Left lung (tissue), 14 donors: ENCODE measurements at places on chromosomes 4 and X. TPM values are rescaled to one million over a fixed set of nuclear protein-coding genes. Genes with fewer than 3 reads are reported as not detected.

GRCh38 chrX:111180750-111181240, 84.8 kb downstream of the PAK3 start:
- DNase-seq, result no peak

- peak; percentile 0 for DNase-seq
These were observed 271.2 kb downstream of the EPHA5 start for GRCh38 chr4:65399084-65399483.

- DNase-seq, result peak; percentile 49
These were observed 3.9 kb upstream of the SYN1 start for GRCh38 chrX:47623540-47624027.

DNA sequence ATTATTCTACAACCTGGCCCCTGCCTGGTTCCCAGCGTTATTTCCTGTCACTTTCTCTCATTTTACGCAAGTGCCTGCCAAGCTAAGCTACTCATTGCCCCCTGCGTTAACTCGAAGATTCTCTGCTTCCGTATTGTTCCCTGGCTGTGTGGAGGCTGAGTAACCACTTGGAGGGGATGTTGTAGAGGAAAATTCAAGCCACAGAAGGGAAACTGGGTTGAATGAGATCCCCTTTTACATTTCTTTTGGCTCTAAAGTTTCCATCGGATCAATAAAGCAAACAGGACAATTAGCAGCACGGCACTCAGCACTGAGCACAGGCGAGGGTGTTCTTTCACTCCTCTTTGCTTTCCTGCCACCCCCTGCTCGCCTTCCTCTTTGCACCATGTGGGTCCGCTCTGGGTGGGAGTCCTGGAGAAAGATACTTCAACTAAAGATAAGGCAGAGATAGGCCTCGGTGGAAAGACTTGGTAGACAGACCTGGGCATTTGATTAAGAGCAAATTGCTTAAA, 4.2 kb upstream of the TMSB4X start:
- no peak for DNase-seq

DNA sequence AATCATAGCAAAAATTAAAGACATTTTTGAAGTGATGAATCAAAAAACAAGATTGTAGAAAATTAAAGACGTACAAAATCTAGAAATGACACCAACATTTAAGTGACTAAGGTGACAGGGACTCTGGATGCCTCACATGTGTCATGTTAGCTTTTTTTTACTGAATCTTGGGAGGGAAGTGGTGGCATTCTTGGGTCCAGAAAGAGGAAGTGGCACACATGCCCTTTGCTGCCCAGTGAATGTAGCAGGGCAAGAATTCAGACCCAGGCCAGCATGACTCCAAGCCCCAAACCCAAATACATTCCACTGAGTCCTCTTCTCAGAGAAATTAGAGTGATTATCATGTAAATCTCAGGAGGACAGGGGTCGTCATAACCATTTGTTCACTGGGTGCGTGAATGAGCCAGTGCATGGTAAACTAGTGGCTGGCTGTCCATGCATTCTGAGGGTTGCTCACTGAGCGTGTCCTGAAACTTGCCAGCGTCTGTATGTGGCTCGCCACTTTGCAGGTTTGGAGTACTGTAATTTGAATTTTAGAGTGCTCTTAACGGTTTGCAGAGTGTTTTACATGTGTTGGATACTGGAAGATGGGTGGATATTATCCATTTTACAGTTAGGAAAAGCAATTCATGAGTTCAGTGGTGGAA, 55.4 kb upstream of the TBC1D14 start:
- no peak for DNase-seq

- DNase-seq, result peak; percentile 77
These were observed 7.8 kb upstream of the PIGA start for GRCh38 chrX:15343075-15343476.

GRCh38 chrX:13875572-13875971, 58.7 kb upstream of the GPM6B start:
- no peak for DNase-seq

DNA sequence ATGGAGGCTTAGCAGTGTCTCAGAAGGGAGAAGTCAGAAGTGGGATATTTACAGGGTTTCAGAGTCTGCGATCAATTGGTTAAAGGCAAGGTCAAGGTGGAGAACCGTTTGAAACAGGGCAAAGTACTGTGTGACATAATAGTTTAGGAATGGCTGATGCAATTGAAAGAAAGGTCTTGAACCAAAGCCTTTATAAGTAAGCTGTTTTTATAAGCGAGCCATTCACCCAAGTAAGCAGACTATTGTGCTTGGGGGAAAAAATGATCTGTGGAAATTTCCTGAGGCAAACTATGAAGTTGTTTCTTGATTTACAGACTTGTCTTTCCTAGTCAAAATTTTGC, 327.3 kb downstream of the CAMK2D start:
- no peak for DNase-seq

- no peak for DNase-seq
These were observed 1637.3 kb upstream of the PABPC4L start for GRCh38 chr4:135838889-135839288.

DNA sequence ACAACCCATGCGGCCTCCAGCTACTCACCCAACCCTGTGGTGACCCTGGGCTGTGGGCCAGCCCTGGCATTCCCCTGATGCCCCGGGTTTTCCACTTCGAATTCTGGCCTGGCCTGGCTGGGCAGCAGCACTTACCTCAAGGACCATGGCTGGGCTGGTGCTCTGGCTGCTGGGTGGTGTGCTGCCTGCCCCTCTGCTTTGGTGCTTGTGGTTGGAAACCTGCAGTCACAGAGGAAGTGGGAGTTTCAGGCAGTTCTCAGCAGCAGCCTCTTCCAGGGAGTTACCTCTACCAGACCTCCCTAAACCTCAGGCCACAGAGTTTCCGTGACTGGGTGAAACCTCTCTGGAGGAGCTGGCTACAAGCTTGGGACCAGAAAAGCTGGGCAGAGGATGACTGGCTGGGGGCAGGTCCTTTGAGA, at the start of gene CXCR3:
CXCR3 (minus strand) TSS at position 209 of the 419 bp plus-strand sequence; CDS start at position 147, 62 bp downstream.
- DNase-seq, result no peak

GRCh38 chr4:57320217-57320616, 210.0 kb upstream of the IGFBP7 start:
- DNase-seq, result no peak

- peak; percentile 89 for DNase-seq
These were observed 107.4 kb upstream of the SLC4A4 start for GRCh38 chr4:71231129-71232055.

- no peak for DNase-seq
These were observed 244.6 kb upstream of the BOD1L1 start for GRCh38 chr4:13872155-13872554.

DNA sequence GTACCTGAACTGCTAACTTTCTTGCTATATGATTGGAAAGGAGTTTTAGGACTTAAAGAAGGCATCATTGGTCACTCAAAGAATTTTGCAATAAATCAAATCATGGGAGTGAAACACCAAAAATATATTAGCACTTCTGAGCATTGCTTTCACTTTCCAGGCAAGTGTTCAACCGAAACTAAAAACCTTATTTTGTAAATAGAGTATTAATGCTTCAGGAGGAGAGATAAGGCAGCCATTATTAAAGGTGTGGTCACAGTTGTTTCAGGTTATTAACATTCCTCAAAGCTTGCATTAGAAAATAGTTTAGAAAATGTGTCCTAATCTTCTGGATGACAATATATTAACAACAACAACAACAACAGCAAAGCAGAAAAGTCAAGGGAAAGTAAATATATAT, 92.3 kb upstream of the TLL1 start:
- DNase-seq, result no peak

- DNase-seq, result no peak
These were observed 50.1 kb downstream of the ENPP6 start for GRCh38 chr4:184167576-184167975.

- no peak for DNase-seq
These were observed 66.0 kb downstream of the CAMK2D start for GRCh38 chr4:113695328-113696169.

DNA sequence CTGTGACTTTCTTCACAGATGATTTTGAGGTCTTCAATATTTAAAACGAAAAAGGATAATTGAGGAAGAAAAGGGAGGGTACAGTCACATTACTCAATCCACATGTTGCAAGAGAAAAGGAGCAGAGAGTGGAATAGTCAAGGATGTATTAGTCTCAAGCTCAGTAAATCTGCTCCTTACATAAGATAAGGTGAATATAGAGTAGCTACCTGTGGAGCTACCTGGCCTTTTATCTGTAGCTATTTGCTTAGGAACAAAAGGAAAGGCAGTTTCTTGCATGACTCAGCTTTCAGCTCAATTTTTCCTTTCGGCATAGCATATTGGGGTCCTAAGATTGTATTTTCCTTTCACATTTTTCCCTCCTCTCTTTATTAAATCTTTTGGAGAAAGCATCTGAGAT, 26.3 kb upstream of the ACTRT1 start:
- DNase-seq, result no peak

- no peak for DNase-seq
These were observed 33.3 kb downstream of the MEPE start for GRCh38 chr4:87865960-87866598.

DNA sequence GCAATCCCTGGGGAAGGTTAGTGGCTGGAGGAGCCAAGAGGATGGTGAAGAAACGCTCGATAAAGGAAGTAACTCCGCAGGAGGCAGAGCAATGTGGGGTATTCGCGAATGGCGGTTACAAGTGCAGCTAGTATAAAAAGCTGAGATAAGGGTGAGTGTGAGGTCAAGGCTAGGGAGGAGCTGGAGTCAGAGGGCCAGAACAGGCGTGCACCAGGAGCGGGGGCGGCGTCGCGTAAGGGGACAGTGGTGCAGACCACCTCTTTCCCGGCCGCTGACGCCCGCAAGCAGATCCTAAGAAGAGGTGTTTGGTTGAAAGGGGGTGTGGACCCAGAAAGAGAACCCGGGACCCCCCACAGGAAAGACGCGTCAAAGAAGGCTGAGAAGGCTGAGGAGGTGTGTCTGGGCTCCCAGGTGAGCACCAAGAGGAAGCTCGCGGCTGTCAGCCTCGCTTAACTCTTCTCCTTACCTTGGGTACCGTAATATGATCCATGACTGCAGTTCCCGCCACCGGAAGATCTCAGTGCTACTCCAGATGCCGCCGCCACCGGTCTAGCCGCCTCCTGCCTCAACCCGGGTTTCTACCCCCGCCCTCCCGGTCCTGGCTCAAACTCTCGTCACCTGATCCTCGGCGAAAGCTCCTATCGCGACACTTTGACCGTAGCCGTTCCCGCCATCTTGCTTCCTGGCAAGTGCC, at the start of gene MTMR8:
MTMR8 (minus strand) TSS at position 579 of the 694 bp plus-strand sequence; CDS start at position 490, 89 bp downstream.
- peak; percentile 74 for DNase-seq

- DNase-seq, result no peak
These were observed 625.5 kb downstream of the TLL1 start for GRCh38 chr4:166498546-166498945.

GRCh38 chr4:95186666-95187065, 362.1 kb downstream of the UNC5C start:
- no peak for DNase-seq

GRCh38 chr4:53617101-53617680, 25.9 kb upstream of the LNX1 start:
- DNase-seq, result no peak

- DNase-seq, result no peak
These were observed 991.4 kb downstream of the CCSER1 start for GRCh38 chr4:91118597-91118996.

- DNase-seq, result no peak
These were observed 44.0 kb downstream of the ATP8A1 start for GRCh38 chr4:42612898-42613297.

CHRDL1 gene
- total RNA-seq, result 58.5 TPM

SYN1 gene
- 1.0 TPM for total RNA-seq

ZGRF1 gene
- 9.2 TPM for total RNA-seq

ASMTL gene
- 18.6 TPM for total RNA-seq

PASD1 gene
- not detected for total RNA-seq

ABCG2 gene
- 7.9 TPM for total RNA-seq

PTPN13 gene
- 64.0 TPM for total RNA-seq

GATA1 gene
- 0.55 TPM for total RNA-seq

SMIM31 gene
- total RNA-seq, result not detected

RPL10 gene
- 2,455 TPM for total RNA-seq

BANK1 gene
- total RNA-seq, result 9.1 TPM

SRPK3 gene
- total RNA-seq, result 0.55 TPM

ZCCHC13 gene
- total RNA-seq, result not detected
